ENCODE measurements at places on chromosomes 5 and 9.

DNA sequence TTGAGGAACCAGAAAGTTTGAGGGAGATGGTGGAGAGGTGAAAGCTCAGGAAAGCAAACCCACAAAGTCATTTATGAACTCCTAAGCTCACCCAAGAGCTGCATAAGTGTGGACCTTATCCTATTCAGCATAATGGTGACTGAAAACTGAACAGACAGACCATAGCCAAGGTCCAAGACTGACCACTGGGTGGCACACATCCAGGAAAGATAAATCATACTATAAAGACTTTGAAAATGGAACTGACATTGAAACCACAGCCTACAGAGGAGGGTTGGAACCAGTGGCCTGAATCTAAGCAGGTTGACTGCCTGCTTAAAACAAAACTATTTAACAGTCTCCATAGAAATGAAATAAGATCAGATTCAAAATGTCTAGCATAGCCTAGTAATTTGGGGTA is 121.0 kb upstream of the RGS7BP start:
- no peak overlapping the region for H3K4me3 ChIP-seq
- H3K27ac ChIP-seq, result no peak overlapping the region
- H3K4me1 ChIP-seq, result no peaks in the 10 kb centered on the region
- no peak for DNase-seq
- no peaks in the 10 kb centered on the region for H3K27me3 ChIP-seq

- H3K4me1 ChIP-seq, result no peaks in the 10 kb centered on the region
- H3K4me3 ChIP-seq, result no peak overlapping the region
- no peak for DNase-seq
- no peaks in the 10 kb centered on the region for H3K36me3 ChIP-seq
- no peaks in the 10 kb centered on the region for H3K27me3 ChIP-seq
Measured at GRCh38 chr9:24132244-24132643, 306.2 kb upstream of the ELAVL2 start.

DNA sequence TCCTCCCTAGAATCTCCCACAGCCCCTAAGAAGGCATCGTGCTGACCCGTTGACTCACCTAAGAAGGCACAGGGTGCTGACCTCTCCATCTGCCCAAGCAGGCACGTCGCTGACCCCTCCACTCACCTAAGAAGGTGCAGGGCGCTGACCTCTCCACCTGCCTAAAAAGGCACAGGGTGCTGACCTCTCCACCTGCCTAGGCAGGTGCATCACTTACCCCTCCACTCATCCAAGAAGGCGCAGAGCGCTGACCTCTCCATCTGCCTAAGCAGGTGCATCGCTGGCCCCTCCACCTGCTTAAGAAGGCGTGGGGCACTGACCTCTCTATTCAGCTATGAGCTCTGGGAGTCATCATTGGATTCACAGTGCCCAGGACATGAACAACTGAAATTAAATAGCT is 54.4 kb upstream of the FCN1 start:
- H3K27me3 ChIP-seq, result no peaks in the 10 kb centered on the region
- DNase-seq, result no peak
- H3K4me1 ChIP-seq, result peaks cover 4% of the 10 kb centered on the region
- no peak overlapping the region for H3K4me3 ChIP-seq
- H3K27ac ChIP-seq, result no peak overlapping the region

DNA sequence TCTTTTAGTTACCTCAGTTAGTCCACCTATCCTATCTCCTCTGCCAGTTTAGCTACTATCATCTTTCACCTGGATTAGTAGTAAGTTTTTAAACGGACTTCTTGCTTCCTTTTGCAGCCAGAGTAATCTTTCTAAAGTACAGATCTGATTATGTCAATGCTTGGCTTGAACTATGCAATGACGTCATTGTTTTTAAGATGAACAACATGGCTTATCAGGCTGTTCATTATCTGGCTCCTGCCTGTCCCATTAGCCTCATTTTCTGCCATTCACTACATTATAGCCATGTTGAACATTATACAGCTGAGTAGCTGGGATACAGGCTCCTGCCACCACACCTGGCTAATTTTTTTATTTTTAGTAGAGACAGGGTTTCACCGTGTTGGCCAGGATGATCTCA is 98.7 kb downstream of the RANBP17 start:
- H3K27me3 ChIP-seq, result no peaks in the 10 kb centered on the region
- no peak overlapping the region for H3K27ac ChIP-seq
- DNase-seq, result no peak
- no peak overlapping the region for H3K4me3 ChIP-seq

Measured in esophagus muscularis mucosa (tissue), 4 donors.